D341Med (cell line): ENCODE measurements at places on chromosomes 7 and 10.

DNA sequence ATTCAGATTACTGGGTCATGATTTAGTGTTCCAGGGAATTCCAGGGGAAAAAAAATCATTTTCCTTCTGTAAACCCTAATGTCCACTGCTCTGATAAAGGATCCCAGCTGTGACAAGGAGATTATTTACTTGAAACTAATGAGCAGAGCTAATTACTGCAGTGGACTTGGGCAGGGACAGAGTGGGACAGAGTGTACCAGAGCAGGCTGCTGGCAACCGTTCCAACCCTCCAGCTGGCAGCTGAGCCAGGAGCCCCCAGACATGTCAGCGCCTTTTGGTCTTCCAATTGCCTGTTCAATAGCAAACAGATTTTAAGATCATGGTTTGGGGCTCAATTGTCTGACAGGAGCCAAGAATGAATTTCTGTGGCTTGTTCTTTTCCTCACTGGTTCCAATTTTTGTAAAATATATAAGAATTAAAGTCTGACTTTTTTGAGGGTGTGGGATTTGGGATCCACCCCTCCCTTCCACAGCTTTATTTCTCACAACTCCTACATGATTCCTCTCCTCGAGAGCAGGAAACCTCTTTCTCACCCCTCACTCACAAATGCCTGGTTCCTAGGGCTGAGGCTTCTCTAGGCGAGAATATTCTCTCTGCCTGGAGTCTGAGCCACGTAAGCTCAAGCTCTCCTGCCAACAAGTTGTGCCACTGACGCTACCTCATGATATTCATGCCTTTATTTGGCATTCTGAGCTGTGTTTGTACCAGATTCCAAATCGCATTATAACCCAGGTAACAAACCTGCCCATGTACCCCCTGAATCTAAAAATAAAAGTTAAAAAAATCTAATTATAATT is 20.6 kb upstream of the FAM180A start:
- DNase-seq: no peak

- DNase-seq: no peak
Measured at GRCh38 chr7:26664735-26665416, 199.5 kb downstream of the SKAP2 start.

DNA sequence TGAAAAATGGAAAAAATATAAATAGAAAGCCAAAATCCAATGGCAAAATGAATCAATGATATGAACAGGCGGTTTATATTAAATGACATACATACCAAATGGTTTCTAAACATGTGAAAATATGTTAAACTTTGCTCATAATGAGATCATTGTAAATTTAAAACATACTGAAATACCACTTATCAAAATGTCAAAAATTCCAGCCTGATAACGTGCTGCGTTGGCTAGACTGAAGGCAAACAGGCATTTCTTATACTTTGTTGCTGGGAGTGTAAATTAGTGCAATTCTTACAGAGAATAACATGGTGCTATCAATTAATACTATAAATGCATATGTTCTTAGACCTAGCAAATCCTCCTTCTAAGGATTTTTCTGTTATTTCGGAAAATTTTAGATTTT is 225.8 kb upstream of the FAM3C start:
- DNase-seq: no peak

- no peak for DNase-seq
Measured at GRCh38 chr10:102188298-102188940, 36.2 kb downstream of the NOLC1 start.

- no peak for DNase-seq
Measured at GRCh38 chr10:12048547-12048946, 5.9 kb upstream of the UPF2 start.
